ENCODE measurements at places on chromosomes 12 and 14. TPM values are rescaled to one million over a fixed set of nuclear protein-coding genes. Genes with fewer than 3 reads are reported as not detected.

C3AR1 gene
- 7.1 TPM for total RNA-seq

SSTR1 gene
- total RNA-seq: not detected

LPCAT3 gene
- total RNA-seq: 27.6 TPM

DNA sequence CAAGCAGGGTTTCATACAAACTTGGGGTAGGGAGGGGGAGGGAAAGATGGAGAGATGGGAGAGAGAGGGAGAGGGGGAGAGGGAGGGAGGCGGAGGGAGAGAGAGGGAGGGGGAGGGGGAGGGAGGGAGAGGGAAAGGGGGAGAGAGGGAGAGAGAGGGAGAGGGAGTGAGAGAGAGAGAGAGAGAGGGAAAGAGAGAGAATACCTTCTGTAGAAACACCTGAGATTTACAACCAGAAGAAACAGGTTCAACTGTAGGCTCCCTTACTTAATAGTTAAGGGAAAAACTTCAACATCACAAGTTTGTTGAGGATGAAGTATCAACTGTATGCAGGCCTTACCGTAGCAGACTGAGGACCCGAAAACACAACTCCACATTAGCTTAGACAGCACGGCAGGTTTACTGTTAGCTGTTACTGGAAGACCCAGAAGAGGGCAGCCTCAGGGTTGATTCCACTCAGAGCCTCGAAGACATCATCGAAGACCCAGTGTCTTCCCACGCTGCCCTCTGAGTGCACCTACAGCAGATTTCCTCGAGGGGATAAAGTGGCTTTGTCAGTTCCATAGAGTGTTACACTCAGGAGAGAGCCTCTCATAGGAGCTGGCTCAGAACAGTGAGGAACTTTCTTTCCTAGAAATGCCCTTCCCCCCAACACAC lies 72.4 kb downstream of the NT5DC3 start:
- DNase-seq: no peak

GRCh38 chr12:110371408-110372055 lies 32.0 kb downstream of the ANAPC7 start:
- DNase-seq: no peak

DNA sequence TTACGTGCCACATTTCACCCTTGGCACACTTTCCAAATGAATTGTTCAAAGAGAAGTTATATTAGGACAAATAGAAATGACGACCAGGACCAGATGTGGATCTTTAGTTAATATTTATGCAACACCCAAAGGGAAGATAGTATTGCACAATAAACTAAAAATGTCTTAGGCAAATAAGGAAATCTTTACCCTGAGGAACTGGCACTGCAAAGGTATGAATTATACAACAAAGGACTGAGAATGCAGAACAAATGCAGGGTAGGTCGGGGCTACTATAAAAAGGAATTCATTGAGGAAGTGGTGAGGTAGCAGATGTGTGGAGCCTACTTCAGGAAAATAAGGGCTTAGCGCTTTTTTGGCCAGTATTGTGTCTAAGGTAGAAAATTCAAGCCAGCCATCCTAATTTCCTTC lies 3.9 kb upstream of the TMTC2 start:
- no peak for DNase-seq

GRCh38 chr12:19783547-19784444 lies 344.5 kb downstream of the AEBP2 start:
- DNase-seq: no peak

Measured in astrocyte (in vitro differentiated cells and primary cell).